ENCODE measurements at places on chromosomes 7 and 10. TPM values are rescaled to one million over a fixed set of nuclear protein-coding genes. Genes with fewer than 3 reads are reported as not detected.

The CYP2C19 gene
- 6.1 TPM for total RNA-seq

- no peaks in the 10 kb centered on the region for H3K4me1 ChIP-seq
- H3K27me3 ChIP-seq, result no peaks in the 10 kb centered on the region
- no peaks in the 10 kb centered on the region for H3K36me3 ChIP-seq
- H3K4me3 ChIP-seq, result no peak overlapping the region
- DNase-seq, result no peak
- H3K27ac ChIP-seq, result no peak overlapping the region
Measured at GRCh38 chr7:101527844-101528667, 101.0 kb downstream of the MYL10 start.

DNA sequence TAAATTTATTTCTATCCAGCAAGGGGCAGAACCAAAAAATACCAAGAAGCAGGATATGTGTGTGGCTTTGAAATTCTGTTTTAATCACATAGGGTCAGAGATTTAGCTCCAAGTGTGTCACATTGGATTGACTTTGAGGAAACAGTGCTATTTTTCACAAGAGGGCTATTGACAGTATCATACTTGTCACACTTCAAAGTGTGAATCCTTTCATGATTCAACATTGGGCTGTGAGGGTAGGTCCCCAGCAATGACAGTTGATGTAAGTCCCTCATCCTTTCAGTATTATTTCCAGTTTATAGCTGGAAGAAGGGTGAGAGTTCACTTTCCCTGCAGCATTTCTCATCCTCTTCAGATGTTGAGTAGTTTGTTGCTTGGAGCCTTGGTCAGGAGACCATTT lies 7.4 kb downstream of the CCNY start:
- H3K4me3 ChIP-seq, result no peak overlapping the region
- H3K4me1 ChIP-seq, result peaks cover 58% of the 10 kb centered on the region
- no peak for DNase-seq

The CTBP2 gene
- total RNA-seq, result 74.4 TPM
